ENCODE measurements at places on chromosomes 7 and 10. TPM values are rescaled to one million over a fixed set of nuclear protein-coding genes. Genes with fewer than 3 reads are reported as not detected.

Gene CUEDC2
- total RNA-seq, result 49.5 TPM

Gene H2BK1
- not detected for total RNA-seq

Gene TMEM178B
- total RNA-seq, result 0.34 TPM

Gene AOAH
- total RNA-seq, result 26.8 TPM

- no peak for DNase-seq
- no peak overlapping the region for H3K4me3 ChIP-seq
- peaks cover 2% of the 10 kb centered on the region for H3K4me1 ChIP-seq
- H3K36me3 ChIP-seq, result no peaks in the 10 kb centered on the region
- no peak overlapping the region for H3K27ac ChIP-seq
Measured at GRCh38 chr10:116753759-116754158, 11.4 kb upstream of the HSPA12A start.

GRCh38 chr10:101935431-101935830 is 91.8 kb upstream of the KCNIP2 start:
- H3K36me3 ChIP-seq, result no peaks in the 10 kb centered on the region
- peaks cover 7% of the 10 kb centered on the region for H3K4me1 ChIP-seq
- no peak overlapping the region for H3K4me3 ChIP-seq
- H3K27ac ChIP-seq, result no peak overlapping the region

DNA sequence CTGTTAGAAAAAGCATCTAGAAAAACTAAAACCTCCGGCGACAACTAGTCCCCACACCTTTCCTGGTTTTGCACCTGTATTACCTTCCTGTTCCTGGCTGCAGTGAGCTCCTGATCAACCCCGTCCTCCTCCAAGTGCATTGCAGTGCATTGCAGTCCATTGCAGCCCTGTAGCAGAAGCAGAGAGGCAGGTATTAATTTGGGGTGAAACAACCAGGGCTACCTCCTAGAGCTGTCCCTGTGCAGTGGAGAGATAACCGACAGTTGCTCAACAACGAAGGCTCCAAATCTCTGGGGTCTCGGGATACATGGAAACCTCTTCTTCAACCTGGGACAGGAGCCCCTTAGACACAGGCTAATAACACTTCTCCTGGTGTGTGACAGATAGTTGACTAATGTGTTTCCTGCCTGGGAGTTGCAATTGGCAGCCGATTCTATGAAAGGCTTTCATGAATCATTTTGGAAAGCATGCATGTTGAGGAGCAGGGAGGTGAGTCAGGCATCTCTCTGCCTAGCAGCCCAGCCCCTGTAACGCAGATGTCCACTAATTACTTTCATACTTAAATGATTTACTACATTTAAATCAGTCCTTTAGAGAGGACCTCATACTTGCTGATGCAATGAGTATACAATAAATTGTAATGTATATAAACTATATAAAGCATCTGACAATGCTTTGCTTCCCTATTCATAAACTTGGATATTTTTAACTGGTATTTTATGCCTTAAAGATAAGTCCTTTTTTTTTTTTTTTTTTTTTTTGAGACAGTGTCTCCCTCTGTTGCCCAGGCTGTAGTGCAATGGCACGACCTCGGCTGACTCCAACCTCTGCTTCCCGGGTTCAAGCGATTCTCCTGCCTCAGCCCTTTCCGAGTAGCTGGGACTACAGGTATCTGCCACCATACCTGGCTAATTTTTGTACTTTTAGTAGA is 59.0 kb downstream of the PRR15 start:
- H3K4me1 ChIP-seq, result no peaks in the 10 kb centered on the region
- H3K4me3 ChIP-seq, result no peak overlapping the region
- H3K27ac ChIP-seq, result no peak overlapping the region
- H3K36me3 ChIP-seq, result no peaks in the 10 kb centered on the region

DNA sequence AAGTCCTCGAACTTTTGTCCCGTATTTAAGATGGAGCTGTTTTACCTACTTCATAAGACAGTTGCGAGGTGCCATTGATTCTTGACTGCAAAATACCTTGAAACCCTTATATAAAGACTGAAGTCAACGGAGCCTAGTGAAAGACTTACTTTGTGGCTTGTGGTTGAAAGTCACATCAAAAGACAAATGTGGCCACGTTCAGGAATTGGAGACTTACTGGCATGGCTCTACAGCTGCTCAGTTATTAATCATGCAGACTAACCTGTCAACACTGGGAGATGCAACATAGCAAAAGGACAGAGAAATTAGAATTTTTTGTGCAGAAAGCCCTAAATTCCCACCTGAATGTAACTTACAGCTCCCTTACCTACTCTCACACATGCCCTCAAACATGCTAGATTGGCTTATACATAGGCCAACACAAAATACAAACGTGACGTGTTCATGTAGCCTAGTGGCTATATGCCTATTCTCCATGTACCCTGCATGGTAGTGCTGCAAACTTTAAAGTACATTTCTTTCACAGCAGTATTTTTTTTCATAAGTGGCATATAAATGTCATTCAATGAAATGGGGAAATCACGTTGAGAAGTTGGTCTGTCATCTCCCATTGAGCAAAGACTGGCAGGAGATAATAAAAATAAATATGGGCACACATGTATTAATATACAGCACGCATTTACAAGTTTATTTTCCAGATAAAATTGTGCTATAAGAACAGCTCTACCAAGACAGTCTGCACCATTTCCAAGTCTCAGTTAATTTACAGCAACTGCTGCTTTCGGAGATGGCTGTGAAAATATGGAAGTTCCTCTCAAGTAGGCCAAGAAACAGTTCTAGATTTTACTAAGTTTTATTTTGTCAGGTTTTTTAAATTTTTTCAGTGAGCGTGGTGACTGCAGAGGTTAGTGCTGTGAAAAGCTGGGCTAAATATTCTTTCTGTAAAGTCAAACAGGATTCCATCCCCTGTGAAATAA is 170.4 kb upstream of the C7orf33 start:
- H3K36me3 ChIP-seq, result no peaks in the 10 kb centered on the region
- no peaks in the 10 kb centered on the region for H3K27me3 ChIP-seq
- DNase-seq, result no peak
- H3K27ac ChIP-seq, result no peak overlapping the region
- no peak overlapping the region for H3K4me3 ChIP-seq
